ENCODE measurements at places on chromosomes 3 and 15. TPM values are rescaled to one million over a fixed set of nuclear protein-coding genes. Genes with fewer than 3 reads are reported as not detected.

- no peak for DNase-seq
Observed at GRCh38 chr3:47083786-47084185, 80.1 kb downstream of the SETD2 start.

- DNase-seq, result no peak
Observed at GRCh38 chr15:101501703-101502373, 12.3 kb upstream of the PCSK6 start.

DNA sequence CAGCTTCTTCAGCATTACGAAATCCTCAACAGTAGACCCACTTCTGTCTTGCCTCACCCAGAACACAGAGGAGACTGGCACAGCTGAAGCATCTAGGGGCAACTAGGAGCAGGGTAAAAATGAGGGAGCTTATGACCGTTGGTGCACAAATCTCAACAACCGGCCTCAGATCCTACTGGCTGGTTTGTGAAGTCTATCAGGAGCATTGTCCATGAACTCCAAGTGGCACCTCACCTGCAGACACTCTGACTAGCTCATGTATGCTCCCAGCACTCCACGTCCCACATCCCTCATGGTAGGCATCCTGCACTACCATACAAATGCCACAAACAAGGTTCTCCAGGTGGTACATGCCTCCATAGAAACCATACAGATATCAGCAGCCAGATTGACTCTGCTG is 163.1 kb downstream of the TLE3 start:
- DNase-seq, result no peak

- no peak for DNase-seq
Observed at GRCh38 chr3:66496746-66497145, 4.1 kb downstream of the LRIG1 start.

The RBMS3 gene
- total RNA-seq, result 186 TPM

The BCL2A1 gene
- not detected for total RNA-seq

The CAMKV gene
- total RNA-seq, result not detected

The CCDC54 gene
- total RNA-seq, result not detected

The ACVR2B gene
- 3.7 TPM for total RNA-seq

Measured in thoracic aorta (tissue), 2 donors.